ENCODE measurements at places on chromosomes 2 and 18. TPM values are rescaled to one million over a fixed set of nuclear protein-coding genes. Genes with fewer than 3 reads are reported as not detected.

SFTPB gene
- total RNA-seq: not detected

GRCh38 chr2:237876951-237877491 is 17.6 kb downstream of the RAMP1 start:
- no peak for DNase-seq

DUSP2 gene
- 1.1 TPM for total RNA-seq

GRCh38 chr18:27860011-27860410 is 316.9 kb downstream of the CDH2 start:
- no peak for DNase-seq

GRCh38 chr2:240310645-240311044 is 124.8 kb upstream of the GPC1 start:
- no peak for DNase-seq

ASPRV1 gene
- total RNA-seq: 1.7 TPM

DNA sequence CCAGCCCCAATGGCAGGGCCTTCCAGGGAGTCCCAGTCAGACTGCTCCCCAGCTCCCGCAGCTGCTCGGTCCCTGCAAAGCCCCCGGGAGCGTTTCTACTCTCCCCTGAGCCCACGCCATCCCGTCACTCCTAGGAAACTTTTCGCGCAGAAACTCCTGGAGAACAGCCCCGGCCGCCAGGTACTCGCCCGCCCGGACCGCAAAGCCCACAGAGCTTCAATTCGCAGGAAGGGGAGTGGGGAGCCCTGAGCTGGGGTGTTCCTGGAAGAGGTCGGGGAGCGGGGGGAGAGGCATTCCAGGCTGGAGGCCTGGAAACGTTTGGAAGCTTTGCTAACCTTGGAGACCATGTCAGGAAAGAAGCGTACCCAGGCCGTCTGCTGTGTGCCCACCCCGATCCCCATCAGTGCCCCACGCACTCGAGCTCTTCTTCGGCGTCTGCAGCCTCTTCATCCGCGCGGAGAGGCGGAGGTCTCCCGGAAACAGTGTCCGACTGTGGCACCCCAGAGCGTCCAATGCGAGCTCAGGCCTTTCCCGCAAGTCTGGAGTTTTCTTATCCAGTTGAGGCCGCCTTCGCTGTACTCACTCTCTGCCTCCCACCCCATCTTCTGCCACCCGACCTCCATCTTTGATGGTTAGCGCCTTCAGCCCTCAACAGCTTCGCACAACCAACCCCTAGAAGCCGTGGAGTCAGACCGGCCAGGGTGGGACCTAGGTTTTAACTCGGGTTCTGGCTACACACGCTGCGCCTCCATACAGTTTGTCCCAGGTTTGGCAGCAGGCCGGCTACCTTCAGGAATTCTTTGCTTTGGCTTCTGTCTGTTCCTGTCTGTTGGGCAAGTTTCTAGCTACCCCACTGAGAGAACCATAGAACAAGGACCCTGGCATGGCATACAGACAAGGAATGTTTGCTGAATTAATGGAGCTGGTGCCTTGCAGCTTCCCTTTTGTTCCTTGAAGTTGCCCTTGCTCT is 3.7 kb downstream of the PCGF1 start:
- DNase-seq: no peak

- no peak for DNase-seq
These were observed 38.6 kb upstream of the YPEL5 start for GRCh38 chr2:30108192-30108591.

DNA sequence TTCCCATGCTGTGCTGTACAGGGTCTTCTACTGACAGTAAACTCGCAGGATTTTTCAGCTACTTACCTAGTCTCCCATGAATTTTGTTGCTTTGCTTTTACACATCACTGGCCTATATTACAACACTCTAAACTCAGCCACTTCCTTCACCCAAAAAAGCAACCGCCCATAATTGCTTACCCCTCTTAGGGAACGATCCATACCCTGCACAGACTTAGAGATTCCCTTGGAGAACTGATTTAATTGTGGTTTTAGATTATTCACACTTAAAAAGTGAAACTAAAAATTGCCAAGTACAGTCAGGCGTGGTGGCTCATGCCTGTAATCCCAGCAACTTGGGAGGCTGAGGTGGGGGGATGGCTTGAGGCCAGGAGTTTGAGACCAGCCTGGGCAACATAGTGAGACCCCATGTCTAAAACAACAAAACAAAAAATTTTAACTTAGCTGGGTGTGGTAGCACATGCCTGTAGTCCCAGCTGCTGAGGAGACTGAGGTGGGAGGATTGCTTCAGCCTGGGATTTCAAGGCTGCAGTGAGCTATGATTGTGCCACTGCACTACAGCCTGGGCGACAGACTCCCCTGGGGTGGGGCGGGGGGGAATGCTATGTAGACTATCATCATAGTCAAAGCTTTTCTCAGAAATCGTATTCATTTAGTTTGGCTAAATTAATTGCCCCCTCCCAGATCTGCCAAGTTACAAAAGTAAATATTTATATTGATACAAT is 19.3 kb downstream of the MRPL30 start:
- no peak for DNase-seq

- DNase-seq: no peak
These were observed 18.7 kb upstream of the DHRS9 start for GRCh38 chr2:169050476-169051240.

GRCh38 chr2:216350214-216350791 is 22.0 kb downstream of the MARCHF4 start:
- no peak for DNase-seq

VIL1 gene
- not detected for total RNA-seq

DNA sequence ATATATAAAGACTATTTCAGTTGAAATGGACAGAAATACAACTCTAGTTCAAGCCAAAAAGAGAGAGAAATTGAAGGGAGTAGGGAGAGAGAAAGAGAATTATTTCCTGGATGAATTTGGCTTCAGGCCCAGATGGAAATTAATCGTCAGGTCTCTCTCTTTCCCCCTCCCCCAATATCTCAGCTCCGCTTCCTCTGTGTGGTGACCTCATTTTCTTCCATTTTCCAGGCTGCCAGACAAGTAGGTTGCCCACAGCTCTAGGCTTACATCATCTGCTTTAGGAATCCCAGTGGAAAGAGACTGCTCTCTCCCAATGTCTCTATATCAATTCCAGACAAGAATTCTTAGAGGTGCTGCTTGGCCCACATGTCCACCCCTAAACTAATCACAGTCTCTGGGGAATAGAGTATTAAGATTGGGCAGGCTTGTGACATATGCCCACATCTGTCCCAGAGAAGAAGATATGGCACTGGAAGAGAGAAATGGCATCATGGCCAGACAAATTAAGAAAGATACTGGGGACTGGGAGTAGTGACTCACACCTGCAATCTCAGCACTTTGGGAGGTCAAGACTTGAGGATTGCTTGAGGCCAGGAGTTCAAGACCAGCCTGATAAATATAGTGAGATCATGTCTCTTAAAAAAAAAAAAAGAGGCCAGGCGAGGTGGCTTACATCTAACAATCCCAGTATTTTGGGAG is 37.2 kb upstream of the CFAP36 start:
- DNase-seq: no peak

DNA sequence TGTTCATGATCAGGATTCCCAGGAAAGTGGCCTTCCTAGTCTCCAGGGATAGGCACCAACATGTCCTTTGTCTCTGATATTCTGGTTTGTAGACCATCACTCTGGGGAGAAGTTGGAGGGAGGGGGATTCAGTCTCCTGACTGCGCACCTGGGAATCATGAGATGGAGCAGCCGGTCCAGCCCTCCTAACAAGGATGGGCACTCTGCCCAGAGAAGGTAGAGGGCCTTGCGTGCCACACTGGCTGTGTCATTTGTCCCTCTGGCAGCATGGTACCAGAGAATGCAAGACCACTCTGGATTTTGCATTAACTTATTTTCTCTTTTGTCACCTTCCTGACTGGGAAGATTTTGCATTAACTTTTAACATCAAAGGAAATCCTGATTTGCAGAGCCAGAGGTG is 75.2 kb upstream of the EML6 start:
- no peak for DNase-seq

GRCh38 chr2:42436370-42436769 is 57.4 kb downstream of the KCNG3 start:
- DNase-seq: no peak

KCMF1 gene
- 61.2 TPM for total RNA-seq

DNA sequence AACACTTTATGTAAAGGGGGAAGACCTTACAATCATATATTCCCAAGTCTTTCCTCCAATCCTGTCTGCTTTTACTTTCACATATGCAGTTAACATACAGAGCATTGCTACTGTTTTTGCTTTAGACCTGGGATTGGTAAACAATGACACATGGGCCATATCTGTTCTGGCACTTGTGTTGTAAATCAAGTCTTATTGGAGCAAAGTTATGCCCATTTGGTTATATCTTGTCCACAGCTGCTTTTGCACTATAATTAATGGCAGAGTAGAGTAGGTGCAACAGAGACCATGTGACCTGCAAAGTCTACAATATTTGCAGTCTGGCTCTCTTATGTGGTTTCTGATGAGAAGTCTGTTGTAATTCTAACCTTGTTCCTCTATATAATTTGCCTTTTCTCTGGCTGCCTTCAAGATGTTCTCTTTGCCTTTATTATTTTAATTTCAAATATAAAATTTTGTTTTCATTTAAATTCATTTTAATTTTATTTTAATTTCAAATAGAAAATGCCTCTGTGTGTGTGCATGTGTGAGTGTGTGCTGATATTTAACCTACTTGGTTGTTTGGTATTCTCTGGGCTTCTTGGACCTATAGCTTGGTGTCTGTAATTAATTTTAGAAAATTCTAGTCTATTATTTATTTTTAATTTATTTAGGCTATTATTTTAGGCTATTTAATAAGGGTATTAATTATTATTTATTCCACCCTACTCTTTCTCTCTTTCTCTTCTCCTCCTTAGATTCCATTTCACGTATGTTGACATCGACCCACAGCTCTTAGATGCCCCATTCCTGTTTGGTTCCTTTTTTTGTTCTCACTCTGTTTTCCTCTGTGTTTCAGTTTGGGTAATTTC is 16.8 kb upstream of the LPIN1 start:
- DNase-seq: no peak

DNA sequence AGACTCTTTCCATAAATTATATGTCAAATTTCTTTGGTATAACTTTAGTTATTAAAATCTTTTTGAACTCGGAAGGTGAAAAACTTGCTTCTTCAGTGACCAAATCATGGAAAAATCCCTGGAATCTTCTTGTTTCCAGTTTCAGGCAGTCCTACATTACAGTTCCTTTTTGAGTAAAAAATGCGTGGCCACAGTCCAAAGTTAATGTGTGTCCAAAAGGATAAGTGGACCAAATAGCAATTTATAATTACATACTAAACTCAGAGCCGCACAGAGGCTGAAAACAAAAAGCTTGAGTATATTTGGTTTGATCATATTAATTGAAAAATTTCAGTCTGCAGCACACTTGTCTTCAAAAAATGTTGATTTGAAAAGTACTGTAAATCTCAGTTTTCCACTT is 28.4 kb upstream of the DYNC2LI1 start:
- DNase-seq: no peak

- no peak for DNase-seq
These were observed 243.3 kb upstream of the KCNJ3 start for GRCh38 chr2:154455166-154455565.

All from neural crest cell (in vitro differentiated cells).